ENCODE measurements at places on chromosomes 11 and 22. TPM values are rescaled to one million over a fixed set of nuclear protein-coding genes. Genes with fewer than 3 reads are reported as not detected.

The UCP3 gene
- 3.7 TPM for total RNA-seq

GRCh38 chr11:133118563-133119268 is 413.6 kb downstream of the OPCML start:
- no peak for DNase-seq

DNA sequence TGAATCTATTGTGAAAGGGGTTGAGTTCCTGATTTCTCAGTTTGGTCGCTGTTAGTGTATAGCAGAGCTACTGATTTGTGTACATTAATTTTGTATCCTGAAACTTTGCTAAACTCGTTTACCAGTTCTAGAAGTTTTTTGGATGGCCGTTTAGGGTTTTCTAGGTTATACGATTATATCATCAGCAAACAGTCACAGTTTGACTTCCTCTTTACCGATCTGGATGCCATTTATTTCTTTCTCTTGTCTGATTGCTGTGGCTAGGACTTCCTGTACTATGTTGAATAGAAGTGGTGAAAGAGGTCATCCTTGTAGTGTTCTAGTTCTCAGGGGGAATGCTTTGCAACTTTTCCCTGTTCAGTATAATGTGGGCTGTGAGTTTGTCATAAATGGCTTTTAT is 24.6 kb upstream of the OOSP4B start:
- no peak for DNase-seq

GRCh38 chr11:12160680-12161079 is 50.3 kb downstream of the MICAL2 start:
- no peak for DNase-seq

DNA sequence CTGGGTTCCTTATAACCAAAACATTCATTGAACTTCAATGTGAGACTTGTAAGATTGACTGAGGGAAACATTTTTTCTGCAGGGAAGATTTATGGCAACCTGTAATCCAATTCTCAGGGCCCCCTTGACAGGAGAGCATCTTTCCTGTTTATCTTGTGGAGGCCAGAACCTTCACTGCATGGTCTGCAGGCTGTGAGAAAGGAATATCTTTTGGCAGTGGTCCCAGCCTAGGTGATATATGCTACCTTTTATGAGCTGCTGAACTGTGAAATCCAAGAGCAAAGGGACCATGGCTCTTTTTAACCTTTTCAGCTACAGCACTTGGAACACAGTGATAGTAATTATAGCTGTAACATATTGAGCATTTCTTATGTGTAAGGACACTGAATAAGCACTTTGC is 590.2 kb upstream of the B3GAT1 start:
- DNase-seq = no peak

GRCh38 chr22:29700900-29701154 is 19.0 kb upstream of the CABP7 start:
- DNase-seq = no peak

DNA sequence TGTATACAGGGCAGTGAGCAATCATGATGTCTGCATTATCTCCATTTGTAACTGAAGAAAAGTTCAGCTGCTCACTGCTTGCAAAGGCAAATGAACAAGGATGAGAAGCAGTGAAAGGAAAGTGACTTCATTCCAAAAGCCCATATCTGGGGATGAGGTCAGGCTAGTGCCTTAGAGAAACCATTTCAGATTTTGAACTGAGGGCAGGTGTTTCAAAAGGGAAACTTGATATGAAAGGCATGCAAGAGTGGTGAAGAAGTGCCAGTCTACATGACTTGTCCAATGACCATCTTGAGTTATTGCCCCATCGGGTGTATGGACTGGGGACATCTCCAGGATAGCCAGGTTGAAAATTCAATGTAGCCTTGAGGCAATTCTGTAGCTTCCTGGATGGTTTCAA is 7.3 kb upstream of the APOL4 start:
- no peak for DNase-seq

GRCh38 chr11:125224391-125225021 is 60.0 kb downstream of the PKNOX2 start:
- no peak for DNase-seq

GRCh38 chr22:28925916-28926315 is 42.5 kb downstream of the ZNRF3 start:
- DNase-seq = no peak

GRCh38 chr11:62472063-62472884 is 53.4 kb downstream of the SCGB1A1 start:
- no peak for DNase-seq

All from CD4-positive, alpha-beta T cell (primary cell).